Tibial artery (tissue), 4 donors: ENCODE measurements at places on chromosomes 7 and 10.

- no peak for DNase-seq
- H3K27me3 ChIP-seq, result no peaks in the 10 kb centered on the region
- H3K4me3 ChIP-seq, result no peak overlapping the region
- H3K27ac ChIP-seq, result no peak overlapping the region
- H3K36me3 ChIP-seq, result no peaks in the 10 kb centered on the region
Measured at GRCh38 chr7:37281368-37282092, 167.1 kb downstream of the ELMO1 start.

- H3K4me3 ChIP-seq, result no peak overlapping the region
- no peaks in the 10 kb centered on the region for H3K27me3 ChIP-seq
- no peak for DNase-seq
- peaks cover 5% of the 10 kb centered on the region for H3K36me3 ChIP-seq
Measured at GRCh38 chr10:113713640-113713982, 33.9 kb downstream of the CASP7 start.

DNA sequence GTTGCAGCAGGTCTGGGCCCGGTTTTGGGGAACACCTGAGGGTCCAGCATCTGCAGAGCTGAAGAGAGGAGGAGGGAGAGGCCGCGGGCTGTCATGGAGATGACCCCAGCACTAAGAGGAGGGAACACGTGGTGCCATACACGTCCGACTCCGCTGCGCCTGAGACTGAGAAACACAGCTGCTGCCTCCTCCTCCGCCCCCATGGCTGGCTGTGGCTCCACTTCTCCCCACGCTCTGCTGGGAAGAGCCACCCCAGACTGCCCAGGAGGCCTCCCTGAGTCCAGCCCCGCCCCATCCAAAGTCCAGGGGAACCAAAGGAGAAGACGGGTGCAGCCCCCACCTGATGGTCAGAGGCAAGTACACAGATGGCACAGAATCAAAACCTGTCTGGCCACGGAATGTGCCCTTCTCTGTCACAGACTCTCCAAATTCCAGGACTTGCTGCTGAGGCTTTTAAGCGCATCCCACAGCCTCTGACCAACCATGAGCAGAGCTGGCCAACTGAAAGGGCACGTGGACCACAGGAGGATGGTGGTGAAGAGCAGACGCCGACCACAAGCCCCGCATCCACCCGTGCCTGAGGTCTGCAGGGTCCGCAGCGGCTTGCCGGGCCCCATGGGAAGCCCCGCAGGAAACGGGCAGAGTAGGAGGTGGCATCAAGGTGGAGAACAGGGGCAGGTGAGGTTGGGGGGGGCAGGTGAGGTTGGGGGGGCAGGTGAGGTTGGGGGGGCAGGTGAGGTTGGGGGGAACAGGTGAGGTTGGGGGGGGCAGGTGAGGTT is 24.0 kb downstream of the STK32C start:
- H3K27ac ChIP-seq, result no peak overlapping the region
- H3K4me1 ChIP-seq, result no peaks in the 10 kb centered on the region
- peaks cover 6% of the 10 kb centered on the region for H3K27me3 ChIP-seq
- H3K4me3 ChIP-seq, result no peak overlapping the region
- no peak for DNase-seq

GRCh38 chr10:103278862-103279298 is 1.9 kb downstream of the INA start:
- no peaks in the 10 kb centered on the region for H3K36me3 ChIP-seq
- H3K27ac ChIP-seq, result no peak overlapping the region
- no peak for DNase-seq
- no peak overlapping the region for H3K4me3 ChIP-seq
- H3K27me3 ChIP-seq, result peaks cover 62% of the 10 kb centered on the region

GRCh38 chr7:149859876-149860275 is 13.9 kb upstream of the ATP6V0E2 start:
- H3K4me3 ChIP-seq, result no peak overlapping the region
- DNase-seq, result no peak
- H3K27me3 ChIP-seq, result no peaks in the 10 kb centered on the region
- H3K27ac ChIP-seq, result no peak overlapping the region

GRCh38 chr7:42567051-42567450 is 330.0 kb upstream of the GLI3 start:
- no peaks in the 10 kb centered on the region for H3K27me3 ChIP-seq
- no peaks in the 10 kb centered on the region for H3K36me3 ChIP-seq
- H3K27ac ChIP-seq, result no peak overlapping the region
- H3K4me3 ChIP-seq, result no peak overlapping the region
- DNase-seq, result no peak
- no peaks in the 10 kb centered on the region for H3K4me1 ChIP-seq

- peak overlapping the region; percentile 30 for H3K4me3 ChIP-seq
- no peak overlapping the region for H3K27ac ChIP-seq
- H3K4me1 ChIP-seq, result peaks cover 56% of the 10 kb centered on the region
- no peaks in the 10 kb centered on the region for H3K27me3 ChIP-seq
- H3K36me3 ChIP-seq, result no peaks in the 10 kb centered on the region
Measured at GRCh38 chr7:44881610-44882009, 3.7 kb downstream of the PURB start.

- H3K27ac ChIP-seq, result no peak overlapping the region
- H3K27me3 ChIP-seq, result no peaks in the 10 kb centered on the region
- H3K4me3 ChIP-seq, result no peak overlapping the region
- no peaks in the 10 kb centered on the region for H3K4me1 ChIP-seq
Measured at GRCh38 chr10:13231808-13232207, 2.4 kb downstream of the UCMA start.

DNA sequence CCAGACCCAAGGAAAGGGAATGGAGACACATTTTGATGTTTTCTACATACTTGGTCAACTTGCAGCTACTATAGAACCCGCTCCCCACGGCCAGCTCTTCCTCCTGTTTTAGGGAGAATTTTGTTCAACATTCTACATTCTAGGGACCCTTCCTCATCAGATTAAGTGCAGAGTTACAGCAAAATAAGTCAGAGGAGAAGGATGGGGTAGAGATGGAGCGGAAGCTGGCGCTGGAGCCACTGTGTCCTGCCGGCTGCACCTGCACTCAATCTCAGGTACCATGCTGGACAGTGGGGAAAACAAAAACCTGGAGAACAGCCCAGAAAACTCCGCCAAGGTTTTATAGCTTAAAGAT is 79.4 kb upstream of the EN2 start:
- H3K27ac ChIP-seq, result no peak overlapping the region
- H3K4me3 ChIP-seq, result no peak overlapping the region
- H3K27me3 ChIP-seq, result peaks cover 100% of the 10 kb centered on the region
- H3K36me3 ChIP-seq, result no peaks in the 10 kb centered on the region
- peaks cover 54% of the 10 kb centered on the region for H3K4me1 ChIP-seq

GRCh38 chr7:38477333-38477732 is 153.8 kb downstream of the AMPH start:
- DNase-seq, result no peak
- no peaks in the 10 kb centered on the region for H3K27me3 ChIP-seq
- H3K36me3 ChIP-seq, result no peaks in the 10 kb centered on the region
- H3K4me1 ChIP-seq, result no peaks in the 10 kb centered on the region
- H3K4me3 ChIP-seq, result no peak overlapping the region

- H3K4me3 ChIP-seq, result no peak overlapping the region
- H3K4me1 ChIP-seq, result no peaks in the 10 kb centered on the region
- peaks cover under 1% of the 10 kb centered on the region for H3K36me3 ChIP-seq
- no peaks in the 10 kb centered on the region for H3K27me3 ChIP-seq
- DNase-seq, result peak; percentile 56
Measured at GRCh38 chr10:29669149-29669548, 34.4 kb upstream of the SVIL start.

DNA sequence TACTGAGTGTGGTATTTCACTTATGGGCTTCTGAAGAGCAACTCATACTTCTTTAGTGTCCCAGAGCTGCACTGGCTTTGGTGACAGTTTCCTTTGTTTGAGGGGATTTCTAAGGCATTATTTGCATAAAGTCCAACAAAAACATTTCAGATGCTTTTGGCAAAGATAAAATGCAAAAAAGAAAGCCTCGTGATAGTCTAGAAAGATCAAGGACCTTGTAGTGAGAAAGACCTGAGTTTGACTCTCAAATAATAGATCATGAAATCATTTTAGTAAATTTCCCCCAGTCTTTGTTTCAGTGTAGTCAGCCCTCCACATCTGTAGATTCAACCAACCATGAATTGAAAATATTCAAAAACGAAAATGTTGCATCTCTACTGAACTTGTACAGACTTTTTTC is 107.4 kb downstream of the EEPD1 start:
- peak overlapping the region; percentile 30 for H3K27ac ChIP-seq
- peaks cover 75% of the 10 kb centered on the region for H3K4me1 ChIP-seq
- no peaks in the 10 kb centered on the region for H3K36me3 ChIP-seq

DNA sequence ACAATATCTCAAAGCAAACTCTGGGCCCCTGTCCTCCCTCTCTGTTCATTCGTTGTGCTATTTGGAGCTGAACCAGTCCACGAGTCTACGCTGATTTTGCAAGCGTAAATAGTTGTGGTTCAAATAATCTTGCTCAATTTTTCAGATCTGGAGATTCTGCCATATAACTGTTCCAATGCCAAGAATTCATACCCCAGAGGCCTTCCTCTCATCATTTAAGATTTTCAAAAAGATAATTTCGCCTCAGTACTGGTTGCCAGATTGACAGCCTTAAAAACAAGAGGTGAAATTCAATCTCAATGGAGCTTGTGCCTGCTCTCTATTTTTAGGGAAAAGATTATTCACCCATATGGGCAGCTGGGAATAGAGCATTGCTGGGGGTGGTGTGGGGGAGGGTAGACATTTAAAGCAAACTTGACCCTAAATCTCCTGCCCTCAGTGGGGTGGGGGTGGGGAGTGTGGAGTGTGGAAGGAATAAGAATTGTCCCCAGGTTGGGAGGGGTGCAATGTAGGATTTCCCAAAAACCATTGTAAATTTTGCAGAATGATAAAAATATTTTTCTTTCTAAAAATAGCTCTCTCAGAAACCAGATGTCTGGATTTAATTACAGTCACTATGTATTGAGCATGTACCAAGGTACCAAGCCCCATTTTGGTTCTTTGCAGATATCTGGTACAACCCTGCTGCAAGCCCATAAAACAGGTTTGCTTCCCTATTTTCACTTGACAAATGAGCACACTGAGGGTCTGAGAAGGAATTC is 104.7 kb upstream of the EEPD1 start:
- no peaks in the 10 kb centered on the region for H3K36me3 ChIP-seq
- peak overlapping the region; percentile 75 for H3K27ac ChIP-seq
- no peak overlapping the region for H3K4me3 ChIP-seq
- peaks cover 59% of the 10 kb centered on the region for H3K4me1 ChIP-seq
- no peaks in the 10 kb centered on the region for H3K27me3 ChIP-seq
